ENCODE measurements at places on chromosomes 2 and 18. TPM values are rescaled to one million over a fixed set of nuclear protein-coding genes. Genes with fewer than 3 reads are reported as not detected.

GRCh38 chr2:215137741-215138340 is 585 bp downstream of the ABCA12 start:
- DNase-seq: no peak

GRCh38 chr2:97950329-97951154 is 45.2 kb downstream of the TMEM131 start:
- peak; percentile 85 for DNase-seq

- DNase-seq: no peak
Measured at GRCh38 chr2:58651930-58652329, 410.8 kb upstream of the FANCL start.

DNA sequence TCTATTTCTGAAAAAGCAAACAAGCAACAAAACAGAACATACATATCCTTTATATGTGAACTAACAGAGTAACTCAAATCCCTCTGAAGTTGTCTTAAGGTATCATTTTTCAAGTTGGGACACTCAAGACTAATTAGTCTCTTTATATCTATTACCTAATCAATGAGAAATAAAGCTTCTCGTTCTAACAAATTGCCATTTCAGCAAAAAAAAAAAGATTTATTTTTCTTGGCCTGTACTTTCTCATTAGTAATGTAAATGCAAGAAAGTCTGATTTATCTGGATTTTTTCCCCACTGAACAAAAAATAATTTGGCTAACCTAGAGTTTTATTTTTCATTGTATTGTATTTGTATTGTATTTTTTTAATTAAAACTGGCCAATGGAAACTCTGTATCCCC is 176.1 kb upstream of the NOL4 start:
- DNase-seq: no peak

GRCh38 chr18:78140294-78140693 is 839.3 kb upstream of the SALL3 start:
- DNase-seq: no peak

DNA sequence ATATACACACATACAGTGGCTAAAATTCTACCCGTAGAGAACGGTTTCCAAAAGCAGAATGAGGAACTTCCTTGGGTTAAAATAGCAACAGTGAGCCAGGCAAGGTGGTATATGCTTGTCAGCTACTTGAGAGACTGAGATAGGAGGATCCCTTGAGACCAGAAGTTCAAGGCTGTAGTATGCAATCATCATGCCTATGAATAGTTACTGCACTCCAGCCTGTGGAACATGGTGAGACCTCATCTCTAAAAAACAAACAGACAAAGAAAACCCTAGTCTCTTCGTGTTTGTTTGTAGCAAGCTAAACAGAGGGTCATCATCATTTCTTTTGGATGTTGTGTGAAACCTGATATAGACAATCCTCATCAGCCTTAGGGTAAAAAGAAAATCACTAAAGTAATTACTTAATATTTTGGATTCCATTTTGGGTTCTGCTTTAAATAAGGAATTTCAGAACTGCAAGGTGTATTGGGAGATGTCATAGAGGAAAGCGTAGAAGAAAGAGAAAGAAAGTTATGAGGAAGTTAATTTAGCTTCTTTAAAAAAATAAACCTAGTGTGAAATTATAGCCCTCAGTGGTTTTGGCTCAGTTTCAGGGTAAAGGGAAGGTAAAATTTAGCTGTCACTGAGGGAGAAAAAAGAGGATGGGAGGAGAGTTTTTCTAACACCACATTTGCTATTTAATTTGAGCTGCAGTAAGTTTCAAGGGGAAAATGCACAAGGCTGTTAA is 46.5 kb downstream of the PLEK start:
- DNase-seq: no peak

GRCh38 chr18:60358516-60358915 is 14.1 kb downstream of the MC4R start:
- DNase-seq: no peak

- DNase-seq: no peak
Measured at GRCh38 chr18:26568926-26569665, 20.7 kb upstream of the KCTD1 start.

DNA sequence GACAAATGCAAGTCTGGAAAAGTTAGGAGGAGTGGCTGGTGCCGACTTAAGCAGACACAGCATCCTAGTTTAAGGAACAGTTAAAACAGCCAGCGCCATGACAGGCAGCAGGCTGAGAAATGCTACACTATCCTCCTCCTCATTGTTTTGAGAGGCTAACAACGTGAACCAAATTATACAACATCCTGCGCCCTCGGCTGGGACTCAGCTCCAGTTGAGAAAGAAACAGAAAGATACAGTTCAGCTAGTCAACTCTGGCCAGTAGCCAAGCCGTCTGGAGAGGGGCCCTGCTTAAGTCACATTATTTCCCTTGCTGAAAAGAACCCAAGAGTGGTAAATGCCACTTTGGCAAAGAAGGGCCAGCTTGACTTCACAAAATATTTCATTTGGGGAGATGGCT is 90.2 kb downstream of the BCL11A start:
- no peak for DNase-seq

DNA sequence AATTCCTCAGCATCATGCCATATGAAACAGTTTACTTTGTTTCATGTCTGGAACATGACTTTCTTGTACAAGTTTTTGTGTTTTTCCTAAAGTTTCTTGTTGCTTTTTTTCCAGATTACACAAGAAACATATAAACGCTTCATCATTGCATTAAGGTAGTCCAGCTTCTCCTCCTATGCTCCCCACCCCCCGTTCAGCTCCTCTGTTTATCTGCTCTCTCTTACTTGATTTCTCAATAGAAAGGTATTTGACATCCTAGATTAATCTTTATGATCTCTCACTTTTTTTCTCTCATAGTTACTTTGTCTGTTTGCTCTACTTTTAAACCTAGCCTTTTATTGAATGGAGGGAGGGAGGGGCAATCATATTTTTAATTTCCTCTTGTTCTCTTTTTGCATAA is 25.4 kb downstream of the SLC40A1 start:
- DNase-seq: no peak

- no peak for DNase-seq
Measured at GRCh38 chr2:198293281-198293680, 488.9 kb downstream of the PLCL1 start.

DNA sequence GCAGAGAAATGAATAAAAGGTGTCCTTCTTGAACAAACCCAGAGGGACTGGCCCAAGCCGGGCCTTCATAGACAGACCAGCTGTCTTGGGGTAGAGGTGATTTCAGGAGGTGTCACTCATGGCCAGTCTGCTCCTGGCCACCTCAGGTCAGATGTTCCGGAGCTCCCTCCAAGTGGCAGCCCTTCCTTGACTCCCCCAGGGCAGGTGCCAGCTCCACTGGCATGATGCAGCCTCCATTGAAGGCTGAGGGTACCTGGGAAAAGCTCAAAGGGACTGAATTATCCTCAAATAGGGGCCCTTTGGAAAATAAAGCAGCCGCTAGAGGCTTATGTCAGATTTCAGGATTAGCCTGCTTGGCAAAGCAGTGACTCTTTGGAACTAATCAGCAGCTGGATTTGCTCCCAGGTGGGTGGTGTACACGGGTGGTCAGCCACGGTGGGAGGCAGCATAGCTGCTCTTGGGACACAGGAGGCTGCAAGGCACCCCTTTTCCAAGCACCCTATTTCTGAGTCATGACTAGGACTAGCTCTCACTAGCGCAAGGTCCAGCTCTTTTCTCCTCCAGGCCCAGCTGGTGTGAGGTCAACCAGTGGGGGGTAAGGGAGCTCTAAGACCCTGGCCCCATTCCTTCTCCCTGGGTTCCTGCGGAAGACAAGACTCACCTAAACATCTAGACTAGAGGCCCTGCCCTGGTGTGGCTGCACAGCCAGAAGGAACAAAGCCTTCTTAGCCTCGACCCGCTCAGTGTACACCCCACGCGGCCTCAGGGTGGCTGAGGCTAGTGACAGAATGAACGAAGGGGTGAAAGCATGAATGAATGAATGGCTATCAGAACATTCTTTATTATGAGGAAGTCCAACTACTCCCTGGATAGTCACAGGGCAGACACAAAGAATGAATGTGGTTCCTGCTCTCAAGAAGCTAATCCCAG is 29.3 kb downstream of the HS1BP3 start:
- DNase-seq: no peak

Gene DNER
- 5.5 TPM for total RNA-seq

Gene HTRA2
- 36.0 TPM for total RNA-seq

Gene TTC39C
- total RNA-seq: 19.7 TPM

Gene ZNF892
- 6.7 TPM for total RNA-seq

Gene CYBRD1
- 8.8 TPM for total RNA-seq

Gene PXDN
- total RNA-seq: 314 TPM

Gene SULT1C4
- 33.3 TPM for total RNA-seq
